AG08395 (cell line): ENCODE measurements at places on chromosomes 6 and 20.

DNA sequence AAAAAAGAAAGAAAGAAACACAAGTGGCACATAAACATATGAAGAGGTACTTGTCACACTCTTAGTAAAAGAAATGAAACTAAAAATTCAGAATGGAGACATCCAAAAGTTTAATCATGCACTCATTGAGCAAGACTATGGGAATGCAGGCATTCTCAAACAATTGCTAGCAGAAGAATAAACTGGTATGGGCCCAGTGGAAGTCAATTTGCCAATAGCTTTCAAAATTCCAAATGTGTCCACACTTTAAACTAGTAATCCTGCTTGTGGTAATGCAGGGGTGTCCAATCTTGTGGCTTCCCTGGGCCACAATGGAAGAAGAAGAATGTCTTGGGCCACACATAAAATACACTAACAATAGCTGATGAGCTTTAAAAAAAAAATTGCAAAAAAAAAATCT, 97.4 kb downstream of the EPB41L2 start:
- peak; percentile 81 for DNase-seq

GRCh38 chr20:10784554-10785183, 110.9 kb upstream of the JAG1 start:
- DNase-seq: no peak

DNA sequence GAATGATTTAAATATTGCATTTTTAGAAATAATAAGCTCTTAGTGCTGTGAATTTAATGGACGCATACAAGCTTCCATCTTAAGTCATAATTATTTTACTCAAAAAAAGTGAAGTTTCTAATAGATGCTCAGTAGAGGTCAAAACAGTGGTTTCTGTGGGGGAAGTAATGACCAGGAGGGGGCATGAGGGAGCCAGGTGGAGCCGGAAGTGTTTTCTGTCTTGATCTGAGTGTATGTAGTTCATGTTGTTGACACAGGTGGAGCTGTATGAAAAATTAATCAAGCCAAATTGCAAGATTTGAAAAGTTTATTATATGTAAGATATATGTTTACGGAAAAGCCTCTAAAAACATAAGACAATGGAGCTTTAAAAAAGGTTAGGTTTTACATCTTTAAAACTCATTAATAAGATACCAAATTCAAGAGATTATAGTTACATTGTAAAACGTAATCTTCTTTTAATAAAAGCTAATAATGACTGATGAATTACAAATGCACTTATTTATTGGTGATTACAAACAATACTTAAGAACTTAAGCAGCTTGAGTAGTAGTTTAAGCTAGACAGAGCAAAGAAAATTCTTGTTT, 68.0 kb downstream of the PLAGL1 start:
- DNase-seq: peak; percentile 59

DNA sequence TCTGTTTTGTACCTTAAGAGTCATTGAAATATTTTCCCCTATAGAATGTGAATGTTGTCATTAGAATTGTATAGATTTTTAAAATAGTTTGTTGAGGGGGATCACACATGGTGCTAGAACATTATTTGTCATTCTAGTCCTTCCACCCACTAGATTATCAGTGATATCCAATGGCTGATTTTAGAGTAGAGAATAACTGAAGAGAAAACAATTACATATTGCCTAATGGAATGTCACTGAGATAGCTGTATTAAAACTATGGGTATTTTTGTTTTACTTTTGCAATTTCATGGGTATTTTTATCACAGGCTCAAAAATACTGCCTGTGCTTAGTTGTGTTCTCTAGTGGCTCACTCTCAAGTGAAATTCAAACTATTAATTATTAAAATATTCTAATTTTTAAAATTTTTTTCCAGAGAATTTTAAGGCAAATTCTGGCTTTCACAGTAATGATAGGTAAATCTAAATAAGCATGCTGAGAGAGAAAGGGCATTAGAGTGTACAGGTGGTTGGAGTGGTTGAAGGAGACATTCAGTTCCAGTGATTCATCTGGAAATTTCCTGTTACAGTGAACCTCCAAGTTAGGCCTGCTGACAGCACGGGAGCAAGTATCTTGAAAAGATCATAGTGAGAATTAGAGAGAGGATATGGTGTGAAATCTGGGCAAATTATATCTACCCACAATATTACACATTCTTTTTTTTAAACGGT, 399.6 kb downstream of the NKAIN2 start:
- DNase-seq: no peak

DNA sequence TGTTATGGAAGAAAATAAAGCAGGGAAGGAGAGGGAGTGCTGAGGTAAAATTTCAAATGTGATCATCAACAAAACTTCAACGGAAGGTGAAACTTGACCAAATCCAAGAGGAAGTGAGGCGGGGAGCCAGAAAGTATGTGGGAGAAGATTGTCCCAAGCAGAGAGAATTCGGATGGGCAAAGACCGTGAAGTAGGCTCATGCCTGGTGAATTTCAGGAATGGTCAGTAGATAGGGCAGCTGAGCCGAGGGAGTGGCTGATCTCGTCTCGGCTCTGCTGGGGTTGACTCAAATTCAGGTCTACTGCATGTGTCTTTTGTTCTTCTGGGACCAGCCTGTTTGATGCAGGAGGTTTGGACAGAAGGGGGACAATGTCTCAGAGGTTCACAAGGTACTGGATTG, 7.0 kb upstream of the CSNK2A1 start:
- DNase-seq: no peak

- no peak for DNase-seq
These were observed 28.3 kb downstream of the PCK1 start for GRCh38 chr20:57589123-57589727.

DNA sequence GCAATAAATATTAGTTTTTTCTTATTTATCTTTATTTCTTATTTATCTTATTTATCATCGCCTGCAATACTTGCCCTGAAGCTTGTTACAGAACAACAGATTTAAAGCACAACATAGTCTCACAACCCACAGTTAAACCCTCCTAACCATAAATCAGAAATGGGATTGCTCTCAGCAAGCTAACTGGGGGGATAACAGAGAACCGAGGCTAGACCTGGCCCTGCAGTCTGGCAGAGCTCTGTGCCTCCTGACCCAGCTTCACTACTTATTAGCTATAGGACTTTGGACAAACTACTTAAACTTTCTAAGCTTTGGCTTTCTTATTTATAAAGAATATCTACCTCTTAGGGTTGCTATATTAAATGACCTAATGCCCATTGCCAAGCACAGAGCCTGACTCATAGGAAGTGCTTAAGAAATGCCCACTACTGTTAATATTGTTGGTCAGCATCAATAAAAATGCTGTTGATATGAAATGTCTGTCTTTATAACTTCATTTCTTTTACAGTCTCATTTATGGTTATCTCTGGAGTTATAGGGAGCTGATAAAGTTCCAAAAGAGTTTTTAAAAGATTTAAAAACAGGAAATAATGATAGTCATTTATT, 87.9 kb upstream of the BEND6 start:
- DNase-seq: peak; percentile 14

DNA sequence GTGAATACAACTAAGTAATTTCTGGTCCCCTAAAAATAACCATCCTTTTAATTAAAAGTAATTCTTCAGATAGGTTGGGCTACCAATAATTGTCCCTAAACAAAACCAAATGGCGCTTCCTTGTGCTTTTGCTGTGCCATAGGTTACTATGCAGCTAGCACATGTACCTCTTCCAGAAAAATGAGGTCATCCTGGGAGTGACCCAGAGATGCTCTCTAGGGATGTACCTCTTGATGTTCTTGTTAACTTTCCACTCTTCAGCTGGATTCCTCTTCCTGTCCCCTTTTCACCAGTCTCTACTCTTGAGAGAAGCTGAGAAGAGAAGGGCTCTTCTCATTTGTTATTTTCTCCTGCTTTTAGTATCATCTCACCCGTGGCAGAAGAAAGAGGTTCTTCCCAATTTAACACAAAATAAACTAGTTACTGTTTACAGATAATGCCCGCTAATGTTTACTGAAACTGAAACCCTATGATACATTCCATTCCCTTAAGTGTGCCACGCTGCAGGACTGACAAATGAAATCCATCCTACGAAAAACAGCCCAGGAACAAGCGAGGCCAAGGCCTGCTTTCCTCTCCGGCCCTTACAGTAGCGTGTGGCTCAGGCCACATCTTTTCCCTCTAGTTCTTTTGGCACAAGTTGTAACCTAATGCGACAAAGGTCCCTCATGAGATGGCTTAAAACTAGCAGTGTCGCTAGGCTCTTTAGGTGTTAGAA, 24.2 kb downstream of the MRS2 start:
- no peak for DNase-seq

DNA sequence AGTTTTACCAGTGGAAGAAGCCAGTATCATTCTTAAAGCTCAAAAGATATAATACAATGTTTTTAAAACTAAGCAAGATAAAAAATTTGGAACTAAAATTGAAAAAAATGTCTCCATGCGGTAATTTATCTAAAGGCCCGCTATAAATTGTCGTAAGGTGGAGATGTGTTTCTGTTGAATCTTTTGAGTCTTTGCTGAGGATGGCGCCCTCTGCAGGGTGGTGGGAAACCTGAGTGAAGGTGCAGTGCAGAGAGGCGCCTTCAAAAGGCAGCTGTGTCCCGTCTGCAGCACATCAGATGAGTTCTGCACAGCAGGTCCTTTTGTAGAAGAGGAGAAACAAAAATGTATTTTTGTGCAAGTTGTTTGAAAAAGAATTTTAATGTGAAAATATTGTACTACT, 29.4 kb upstream of the KIF25 start:
- no peak for DNase-seq

- no peak for DNase-seq
These were observed 50.4 kb downstream of the PHACTR1 start for GRCh38 chr6:12767016-12767415.

DNA sequence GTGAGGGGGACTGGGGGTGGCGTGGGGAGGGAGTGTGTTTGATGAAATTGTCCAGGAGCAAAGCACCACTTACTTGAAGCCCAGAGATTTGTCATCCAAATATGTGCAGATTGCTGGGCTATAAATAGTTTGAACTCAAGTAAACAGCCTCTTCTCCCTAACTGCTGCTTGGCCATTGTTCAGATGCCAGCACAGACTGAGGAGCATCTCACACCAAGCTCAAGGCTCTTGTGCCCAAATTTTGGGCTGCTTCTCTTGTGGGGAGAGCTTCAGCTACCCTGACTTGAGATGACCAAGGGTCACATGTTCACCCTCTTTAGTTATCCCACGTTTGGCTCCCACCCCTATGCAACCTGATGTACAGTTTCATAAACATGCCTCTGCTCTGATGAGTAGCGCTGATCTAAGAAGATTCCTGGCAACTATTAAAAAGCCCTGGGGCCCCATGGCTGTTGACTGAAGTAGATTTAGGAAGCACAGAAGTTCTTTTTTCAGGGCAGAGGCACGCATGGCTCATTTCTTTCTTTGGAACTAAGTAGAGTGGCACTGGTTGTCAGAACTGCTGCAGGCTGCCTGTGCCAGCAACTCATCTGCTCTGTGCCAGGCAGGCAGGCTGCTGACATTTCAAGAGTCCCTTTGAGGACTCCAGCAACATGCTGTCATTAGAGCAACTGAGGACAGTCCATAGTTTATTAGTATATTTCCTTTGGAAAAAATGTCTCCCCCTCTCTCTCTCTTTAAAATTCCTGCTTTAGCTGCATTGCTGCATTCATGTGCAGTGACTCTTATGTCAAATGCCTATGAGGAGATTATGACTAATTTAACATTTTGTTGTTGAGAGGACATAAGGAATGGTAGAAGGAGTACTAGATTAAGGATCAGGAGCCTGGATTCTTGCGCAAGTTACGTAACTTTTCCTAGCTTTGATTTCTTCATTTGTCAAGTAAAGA, 9.6 kb upstream of the PKIG start:
- DNase-seq: peak; percentile 81

DNA sequence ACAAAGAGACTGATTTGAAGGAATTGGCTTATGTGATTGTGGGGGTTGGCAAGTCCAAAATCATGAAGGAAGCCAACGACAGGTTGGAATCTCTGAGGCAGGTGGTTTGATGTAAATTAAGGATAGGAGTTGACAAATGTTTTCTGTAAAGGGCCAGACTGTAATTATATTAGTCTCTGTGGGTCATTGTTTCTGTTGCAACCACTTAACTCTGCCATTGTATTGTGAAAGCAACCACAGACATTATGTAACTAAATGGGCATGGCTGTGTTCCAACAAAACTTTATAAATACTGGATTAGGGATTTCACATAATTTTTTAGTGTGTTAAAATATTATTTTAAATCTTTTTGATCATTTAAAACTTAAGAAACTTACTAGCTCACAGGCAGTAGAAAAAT, 199.2 kb upstream of the MYLIP start:
- no peak for DNase-seq

DNA sequence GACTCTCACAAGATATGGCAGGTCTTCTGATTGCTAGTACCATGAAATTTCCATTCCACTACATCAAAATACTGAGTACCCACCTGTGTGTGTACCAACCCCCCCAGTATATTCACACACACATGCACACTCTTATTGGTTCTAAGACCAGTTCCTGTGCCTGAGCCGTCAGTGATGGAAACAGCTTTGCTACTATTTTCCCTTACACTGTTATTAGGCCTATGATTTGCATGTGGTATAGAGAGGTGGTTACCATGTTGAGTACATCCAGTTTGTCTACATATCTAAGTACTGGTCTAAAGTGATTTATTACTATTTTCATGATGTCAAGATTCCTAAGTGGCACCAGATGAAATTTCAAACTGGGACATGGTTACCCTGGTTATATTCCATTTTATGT, 459.9 kb downstream of the BCKDHB start:
- DNase-seq: no peak

DNA sequence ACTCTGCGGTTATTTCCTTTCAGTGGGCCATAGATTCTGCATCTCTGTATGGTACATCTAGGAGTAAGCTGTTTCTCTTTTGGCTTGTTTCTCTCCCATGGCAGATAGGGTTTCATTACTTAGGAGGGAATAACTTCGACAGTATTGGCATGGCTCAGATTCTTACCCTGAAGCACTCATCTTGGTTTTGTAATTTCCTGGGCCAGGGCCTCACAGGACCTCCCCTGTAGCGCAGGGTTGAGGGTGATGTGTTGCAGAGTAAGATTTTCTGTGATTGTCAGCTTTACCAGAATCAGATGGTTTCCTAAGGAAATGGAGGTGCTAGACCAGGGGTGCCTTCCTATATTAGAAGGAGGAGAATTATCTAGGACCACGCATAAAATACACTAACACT, 78.3 kb downstream of the STXBP5 start:
- no peak for DNase-seq

DNA sequence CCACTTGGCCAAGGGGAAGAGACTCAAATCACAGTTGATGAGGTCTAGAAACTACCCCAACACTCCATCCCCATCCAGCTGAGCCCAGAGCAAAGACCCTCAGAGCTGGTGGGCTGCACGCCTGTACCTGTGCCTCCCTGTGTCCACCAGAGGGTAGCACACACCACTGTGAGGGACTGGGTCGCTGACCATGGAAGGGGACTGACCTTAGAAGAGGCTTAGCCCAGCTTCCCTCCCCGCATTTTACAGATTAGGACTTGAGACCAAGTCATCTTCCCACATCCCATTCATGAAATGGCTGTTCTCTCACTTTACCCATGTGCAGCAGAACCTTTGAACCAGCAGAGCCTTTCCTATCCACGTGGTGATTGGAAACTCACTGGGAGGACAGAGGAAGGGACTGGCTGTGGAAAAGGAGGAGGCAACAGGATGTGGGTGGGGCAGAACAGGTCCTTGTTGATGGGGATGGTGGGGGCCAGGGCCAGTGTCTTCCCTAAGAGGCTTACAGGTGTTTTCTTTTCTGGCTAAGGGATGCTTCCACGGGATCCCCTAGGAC, 44.3 kb downstream of the CPXM1 start:
- DNase-seq: peak; percentile 69

- no peak for DNase-seq
These were observed 43.0 kb upstream of the CD83 start for GRCh38 chr6:14074476-14075094.

- no peak for DNase-seq
These were observed 177.0 kb downstream of the TTLL2 start for GRCh38 chr6:167501831-167502385.
